ENCODE measurements at places on chromosomes 13 and 19. TPM values are rescaled to one million over a fixed set of nuclear protein-coding genes. Genes with fewer than 3 reads are reported as not detected.

DNA sequence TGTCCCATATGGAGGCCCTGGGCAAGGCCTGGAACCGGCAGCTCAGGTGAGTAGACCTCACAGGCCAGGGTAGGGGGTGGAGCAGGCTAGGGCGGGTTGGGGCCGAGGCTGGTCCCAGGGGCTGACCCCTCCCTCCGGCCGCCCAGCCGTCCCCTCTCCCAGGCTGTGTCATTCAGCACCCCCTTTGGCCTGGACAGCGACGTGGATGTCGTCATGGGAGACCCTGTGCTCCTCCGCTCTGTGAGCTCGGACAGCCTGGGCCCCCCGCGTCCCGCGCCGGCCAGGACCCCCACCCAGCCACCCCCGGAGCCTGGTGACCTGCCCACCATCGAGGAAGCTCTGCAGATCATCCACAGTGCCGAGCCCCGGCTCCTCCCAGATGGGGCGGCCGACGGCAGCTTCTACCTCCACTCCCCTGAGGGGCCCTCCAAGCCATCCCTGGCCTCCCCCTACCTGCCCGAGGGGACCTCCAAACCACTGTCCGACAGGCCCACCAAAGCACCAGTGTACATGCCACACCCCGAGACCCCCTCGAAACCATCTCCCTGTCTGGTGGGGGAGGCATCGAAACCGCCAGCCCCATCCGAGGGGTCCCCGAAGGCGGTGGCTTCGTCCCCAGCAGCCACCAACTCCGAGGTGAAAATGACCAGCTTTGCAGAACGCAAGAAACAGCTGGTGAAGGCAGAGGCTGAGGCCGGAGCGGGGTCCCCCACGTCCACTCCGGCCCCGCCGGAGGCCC, 16.0 kb downstream of the CAMSAP3 start:
- no peak for DNase-seq

GRCh38 chr19:46202872-46203860, 26.4 kb upstream of the IGFL1 start:
- peak; percentile 92 for DNase-seq

Gene VSTM1
- total RNA-seq, result not detected

Gene CDC42EP5
- total RNA-seq, result 17.2 TPM

DNA sequence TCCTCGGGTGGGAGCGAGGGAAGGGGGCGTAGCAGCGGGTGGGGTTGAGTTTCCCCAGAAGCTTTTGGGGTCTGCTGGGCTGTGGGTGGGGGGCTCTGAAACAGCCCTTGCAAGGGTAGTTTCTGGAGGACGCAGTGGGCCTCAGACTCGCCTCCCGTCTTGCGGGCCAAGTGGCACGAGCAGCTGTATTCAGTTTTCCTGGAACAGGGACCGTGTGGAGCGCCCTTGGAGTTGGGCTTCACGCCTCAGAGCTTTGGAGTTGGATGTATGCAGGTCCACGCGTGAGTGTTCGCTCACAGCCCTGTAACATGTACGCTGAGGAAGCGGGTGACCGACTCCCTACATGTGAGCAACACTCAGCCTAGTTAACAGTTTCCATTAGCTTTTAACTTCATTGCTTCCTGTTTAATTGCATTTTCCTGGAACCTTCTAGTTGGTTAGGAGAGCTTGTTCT, 603 bp downstream of the TM9SF2 start:
- DNase-seq, result peak; percentile 11

GRCh38 chr19:38837656-38838121, 6.1 kb upstream of the ECH1 start:
- peak; percentile 62 for DNase-seq

DNA sequence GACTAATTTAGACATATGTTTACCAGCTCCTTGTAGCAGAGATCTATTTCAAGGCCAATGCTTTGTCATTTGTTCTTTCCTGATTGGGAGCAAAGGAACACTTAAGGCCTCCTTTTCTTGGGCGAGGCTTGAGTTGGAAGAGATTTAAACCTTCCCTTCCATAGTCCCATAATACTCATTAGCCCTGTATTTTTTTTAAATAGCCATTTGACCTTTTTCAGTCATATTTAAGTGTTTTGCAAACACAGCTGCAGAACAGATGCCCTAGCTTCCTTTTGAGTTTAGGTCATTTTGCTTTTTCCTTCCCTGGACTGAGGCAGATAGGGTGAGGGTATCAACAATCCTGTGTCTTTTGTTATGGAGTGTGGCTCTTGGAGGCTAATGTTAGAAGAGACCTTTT, 198.3 kb downstream of the NBEA start:
- no peak for DNase-seq

Gene GRK1
- not detected for total RNA-seq

Gene KLK3
- total RNA-seq, result not detected

- no peak for DNase-seq
These were observed 492 bp upstream of the PGLYRP1 start for GRCh38 chr19:46023311-46023779.

Gene ZNF880
- total RNA-seq, result 0.12 TPM

DNA sequence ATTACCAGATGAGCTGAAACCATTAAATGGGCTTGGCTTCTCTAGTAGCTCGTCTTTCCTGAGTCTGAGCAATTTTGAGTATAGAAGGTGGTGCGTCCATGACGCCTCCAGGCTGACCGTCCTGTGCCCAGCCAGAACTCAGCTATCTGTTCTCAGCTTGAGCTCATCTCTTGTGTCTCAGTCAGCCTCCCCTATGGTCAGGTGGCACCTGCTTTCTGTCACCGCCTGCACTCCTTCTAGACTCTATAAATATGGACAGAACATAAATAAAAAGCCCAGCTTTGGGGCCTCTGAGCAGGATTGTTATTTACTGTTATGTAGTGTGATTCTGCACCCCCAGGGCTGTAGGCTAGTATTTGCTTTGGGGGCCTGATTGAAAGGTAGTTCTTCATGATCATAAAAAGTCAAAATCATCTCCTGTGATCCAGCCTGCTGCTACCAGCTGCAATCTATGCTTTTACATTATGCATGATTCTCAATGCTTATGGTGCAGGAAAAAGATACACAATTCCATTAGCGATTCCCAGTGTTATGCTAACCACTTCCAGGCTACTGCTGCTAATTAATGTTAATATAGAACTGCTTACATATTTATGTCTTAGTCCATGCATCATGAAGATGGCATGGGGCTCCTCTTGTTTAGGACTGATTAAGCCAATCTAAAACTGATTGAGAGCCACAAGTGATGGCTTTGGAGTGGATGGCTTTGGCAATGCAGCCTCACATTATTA, 72.5 kb upstream of the TMTC4 start:
- no peak for DNase-seq

- no peak for DNase-seq
These were observed 1.3 kb upstream of the FBL start for GRCh38 chr19:39847525-39847924.

Gene MBD3L3
- not detected for total RNA-seq
